ENCODE measurements at places on chromosomes 16 and 17.

DNA sequence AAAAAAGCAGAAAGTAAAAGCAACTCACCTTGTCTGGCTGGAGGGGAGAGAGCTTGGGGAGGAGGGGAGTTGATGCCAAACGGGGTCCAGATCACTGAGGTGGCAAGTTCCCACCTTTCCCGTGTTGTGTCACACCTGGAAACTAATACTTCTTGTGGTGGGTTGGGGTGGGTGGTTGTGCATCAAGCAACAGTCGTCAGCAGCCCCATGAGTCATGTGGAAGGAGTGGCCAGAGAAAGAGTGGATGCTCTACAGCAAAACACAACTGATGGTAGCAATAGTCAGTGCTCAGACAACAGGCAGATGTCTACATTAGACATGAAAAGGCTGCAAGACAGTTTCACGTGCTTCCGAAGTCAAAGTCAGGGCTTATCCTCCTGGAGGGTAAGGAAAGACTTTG lies 35.4 kb downstream of the ARSG start:
- ATAC-seq = no peak

DNA sequence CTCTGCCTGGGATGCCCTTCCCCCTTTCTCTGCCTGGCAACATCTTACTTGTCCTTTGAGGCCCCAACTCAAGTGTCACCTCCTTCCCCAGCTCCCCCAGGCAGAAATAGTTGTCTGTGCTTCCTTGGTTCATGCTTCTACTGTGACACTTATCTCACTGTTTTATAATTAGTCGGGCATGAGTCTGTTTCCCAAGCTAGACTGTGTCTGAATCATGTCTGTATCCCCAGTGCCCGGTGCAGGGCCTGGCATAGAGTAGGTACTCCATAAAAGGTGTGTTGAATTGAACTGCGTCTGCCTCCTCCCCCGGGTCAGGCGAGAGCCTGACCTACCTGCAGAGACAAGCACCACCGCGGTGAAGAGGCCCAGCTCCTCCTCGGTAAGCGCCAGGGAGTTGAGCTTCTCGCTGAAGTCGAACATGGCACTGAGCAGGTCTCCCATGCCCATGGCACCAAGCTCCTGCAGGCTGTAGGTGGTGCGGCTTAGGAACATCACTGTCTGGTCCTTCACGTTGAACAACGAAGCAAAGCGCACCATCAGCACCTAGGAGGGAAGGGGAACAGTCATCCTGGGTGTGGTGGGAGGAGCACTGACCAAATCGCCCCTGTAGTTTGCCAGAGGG lies 6.7 kb downstream of the NR1D1 start:
- ATAC-seq = no peak

GRCh38 chr16:72397876-72398275 lies 225.9 kb upstream of the PMFBP1 start:
- no peak for ATAC-seq

- peak; percentile 18 for ATAC-seq
Observed at GRCh38 chr17:45809499-45809898, 25.4 kb downstream of the CRHR1 start.

DNA sequence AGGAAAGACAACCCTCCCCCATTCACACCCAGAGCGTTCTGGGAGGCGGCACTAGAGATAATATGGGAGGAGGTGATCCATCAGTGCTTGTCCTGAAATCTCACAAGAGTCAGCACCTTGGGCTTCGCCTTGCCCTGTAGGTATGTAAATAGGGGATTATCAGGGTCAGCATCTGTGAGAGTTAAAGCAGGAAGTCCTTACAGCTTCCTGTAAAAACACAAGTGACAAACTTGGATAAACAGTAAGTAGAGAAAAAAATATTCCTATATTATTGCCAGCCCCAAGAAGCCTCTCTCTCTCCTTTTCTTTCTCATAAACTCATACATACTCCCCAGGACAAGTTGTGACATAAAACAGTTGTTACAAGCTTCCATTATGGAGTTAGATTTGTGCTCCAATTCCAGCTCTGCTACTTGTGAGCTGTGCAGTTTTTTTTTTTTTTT lies 187.7 kb downstream of the MAF start:
- ATAC-seq = no peak

DNA sequence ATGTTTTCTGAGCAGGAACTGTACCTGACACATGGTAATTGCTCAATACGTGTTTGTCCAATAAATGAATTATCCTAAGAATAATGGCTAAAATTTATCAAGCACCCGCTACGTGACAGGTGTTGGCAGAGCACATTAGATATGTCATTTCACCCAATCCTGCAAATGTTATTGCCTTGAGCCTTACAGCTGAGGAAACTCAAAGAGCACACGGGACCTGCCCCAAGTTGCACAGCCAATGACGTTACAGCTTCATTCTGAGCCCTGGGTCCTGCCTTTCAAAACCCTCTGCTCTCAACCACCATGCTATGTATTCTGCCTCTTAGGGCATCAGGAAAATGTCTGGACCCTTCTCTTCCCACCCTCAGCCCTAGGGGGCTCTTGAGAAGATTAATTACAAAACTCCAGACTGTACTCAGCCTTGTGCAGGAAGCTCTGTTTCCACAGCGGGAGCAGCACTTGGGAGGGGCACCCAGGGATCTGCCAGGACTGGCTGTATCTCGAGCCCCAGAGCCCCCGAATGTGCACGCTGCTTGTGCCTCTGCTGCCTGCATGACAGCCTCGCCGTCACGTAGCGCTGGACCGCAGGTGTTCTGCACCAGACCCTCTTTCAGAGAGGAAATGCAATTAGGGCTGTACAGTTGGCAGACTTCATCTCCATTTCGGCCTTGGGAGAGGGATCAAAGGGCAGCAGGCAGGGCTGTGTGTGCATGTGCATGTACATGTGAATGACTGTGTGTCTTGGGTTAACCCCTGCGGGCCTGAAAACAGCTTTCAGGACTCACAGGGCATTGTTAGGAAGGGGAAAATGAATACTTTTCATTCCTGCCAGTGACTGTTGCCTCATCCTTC lies 71.6 kb downstream of the GPR139 start:
- ATAC-seq = no peak

DNA sequence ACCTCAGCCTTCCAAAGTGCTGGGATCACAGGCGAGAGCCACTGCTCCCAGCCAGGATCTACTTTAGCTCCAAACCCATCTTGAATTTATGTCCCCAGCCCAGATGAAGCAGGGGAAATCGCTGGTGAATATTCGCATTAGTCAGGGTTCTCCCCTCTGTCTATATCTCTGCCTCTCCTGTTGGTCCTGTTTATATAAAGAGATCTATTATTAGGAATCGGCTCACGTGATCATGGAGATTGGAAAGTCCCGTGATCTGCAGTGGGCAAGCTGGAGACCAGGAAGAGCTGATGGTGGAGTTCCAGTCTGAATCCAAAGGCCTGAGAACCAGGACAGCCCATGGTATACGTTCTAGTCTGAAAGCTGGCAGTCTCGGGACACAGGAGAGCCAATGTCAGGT lies 382.8 kb downstream of the SEC14L1 start:
- ATAC-seq = no peak

DNA sequence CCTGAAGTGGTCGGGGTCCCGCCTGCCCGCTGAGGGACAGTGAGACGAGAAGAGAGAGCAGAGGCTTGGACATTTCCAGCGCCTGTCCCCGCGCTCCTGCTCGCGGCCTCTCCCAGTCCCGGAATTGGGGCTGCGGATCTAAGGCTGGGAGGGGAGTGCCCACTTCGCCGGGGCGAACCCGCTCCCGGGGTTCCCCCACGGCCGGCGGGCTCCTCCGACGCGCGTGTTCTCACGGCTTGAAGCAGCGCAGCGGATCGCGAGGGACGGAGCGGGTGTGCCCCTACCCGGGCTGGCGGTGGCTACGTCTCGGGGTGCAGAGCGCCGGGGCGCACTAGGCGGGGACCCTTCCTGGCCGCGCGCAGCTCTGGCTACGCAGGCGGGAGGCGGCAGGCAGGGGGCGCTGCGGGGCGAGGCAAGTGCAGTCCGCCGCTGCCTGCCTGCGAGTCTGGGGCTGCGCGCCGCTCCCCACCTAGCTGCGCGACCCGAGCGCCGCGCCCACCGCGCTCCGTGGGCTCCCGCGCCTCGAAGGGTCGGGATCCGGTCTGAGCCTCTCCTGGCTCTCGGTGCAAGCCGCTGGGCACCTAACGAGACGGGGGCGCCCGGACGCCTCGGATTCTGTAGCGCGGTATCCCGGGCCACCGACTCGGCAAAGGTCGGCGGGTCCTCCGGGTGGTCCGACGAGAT lies 1.2 kb downstream of the NGFR start:
- ATAC-seq = peak; percentile 75

- ATAC-seq = no peak
Observed at GRCh38 chr17:20096430-20096829, 87.3 kb downstream of the SPECC1 start.

GRCh38 chr17:11565591-11565990 lies 32.7 kb upstream of the DNAH9 start:
- ATAC-seq = no peak

DNA sequence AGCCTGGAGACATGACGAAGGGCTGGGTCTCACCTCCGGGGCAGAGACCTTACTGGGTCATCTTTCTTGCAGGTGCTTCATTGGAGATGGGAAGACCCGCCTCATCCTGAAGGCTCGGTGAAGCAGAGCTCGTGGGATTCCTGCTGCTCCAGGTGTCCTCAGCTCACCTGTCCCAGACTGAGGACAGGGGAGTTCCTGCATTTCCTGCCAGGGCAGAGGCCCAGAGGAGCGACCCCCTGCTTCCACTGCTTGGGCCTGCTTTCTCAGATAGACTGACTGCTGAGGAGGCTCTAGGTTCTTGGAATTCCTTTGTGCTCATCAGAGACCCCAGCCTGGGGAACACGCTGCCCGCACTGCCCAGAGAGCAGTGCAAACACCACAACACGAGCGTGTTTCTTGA lies 11.6 kb downstream of the AQP8 start:
- no peak for ATAC-seq

DNA sequence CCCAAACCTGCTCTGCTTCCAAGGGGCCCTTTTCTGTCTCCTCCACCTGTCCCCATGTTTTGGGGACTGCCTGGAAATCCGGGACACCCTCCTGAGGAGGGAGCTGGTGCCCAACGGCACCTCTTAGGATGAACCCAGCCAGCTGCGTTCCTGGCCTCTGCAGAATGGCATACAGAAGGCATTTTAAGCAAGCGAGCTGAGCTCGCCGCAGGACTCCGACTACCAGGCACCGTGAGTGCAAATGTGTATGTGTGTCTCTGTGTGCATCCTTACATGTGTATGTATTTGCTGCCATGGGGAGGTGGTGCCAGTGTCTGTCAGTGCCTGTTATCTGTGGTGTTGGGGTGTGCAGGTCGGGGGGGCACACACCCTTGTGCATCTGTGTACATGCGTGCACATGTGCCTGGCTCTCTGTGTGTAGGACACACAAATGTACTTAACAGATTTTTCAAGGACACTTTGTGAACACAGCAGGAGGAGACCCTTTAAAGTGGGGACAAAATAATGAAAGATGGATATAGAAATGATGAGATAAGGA lies 39.3 kb downstream of the ABAT start:
- no peak for ATAC-seq

DNA sequence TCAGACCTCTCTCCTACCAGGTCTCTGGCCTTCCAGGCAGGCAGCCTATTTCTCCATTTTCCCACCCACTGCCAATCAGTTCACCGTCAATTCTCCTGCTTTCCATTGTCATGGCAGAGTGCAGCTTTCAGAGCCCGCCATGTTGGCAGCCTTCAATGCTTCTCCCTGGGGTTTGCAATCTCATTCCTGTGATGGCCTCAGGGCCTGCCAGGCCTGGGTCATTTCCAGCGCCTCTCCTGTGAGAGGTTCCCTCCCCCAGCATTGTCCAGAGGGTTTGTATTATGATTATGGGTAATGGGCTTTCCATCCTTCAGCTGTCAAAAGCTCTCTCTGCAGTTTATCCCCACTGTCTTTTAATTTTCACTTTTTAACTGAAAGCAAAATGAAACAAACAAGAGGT lies 716.6 kb upstream of the CDH8 start:
- no peak for ATAC-seq

DNA sequence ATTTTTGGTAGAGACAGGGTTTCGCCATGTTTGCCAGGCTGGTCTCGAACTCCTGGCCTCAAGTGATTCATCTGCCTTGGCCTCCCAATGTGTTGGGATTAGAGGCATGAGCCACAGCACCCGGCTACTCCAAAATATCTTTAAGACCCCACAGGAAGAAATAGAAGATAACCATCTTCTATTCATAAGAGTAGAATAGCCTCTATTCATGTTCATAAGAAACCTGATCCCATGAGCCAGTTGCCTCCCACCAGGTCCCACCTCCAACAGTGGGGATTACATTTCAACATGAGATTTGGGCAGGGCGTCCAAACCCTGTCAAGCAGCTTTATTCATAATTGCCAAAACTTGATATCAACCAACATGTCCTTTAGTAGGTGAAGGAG lies 13.9 kb upstream of the TMC7 start:
- ATAC-seq = no peak

- ATAC-seq = peak; percentile 86
Observed at GRCh38 chr17:2083613-2084035, 28.7 kb downstream of the HIC1 start.

DNA sequence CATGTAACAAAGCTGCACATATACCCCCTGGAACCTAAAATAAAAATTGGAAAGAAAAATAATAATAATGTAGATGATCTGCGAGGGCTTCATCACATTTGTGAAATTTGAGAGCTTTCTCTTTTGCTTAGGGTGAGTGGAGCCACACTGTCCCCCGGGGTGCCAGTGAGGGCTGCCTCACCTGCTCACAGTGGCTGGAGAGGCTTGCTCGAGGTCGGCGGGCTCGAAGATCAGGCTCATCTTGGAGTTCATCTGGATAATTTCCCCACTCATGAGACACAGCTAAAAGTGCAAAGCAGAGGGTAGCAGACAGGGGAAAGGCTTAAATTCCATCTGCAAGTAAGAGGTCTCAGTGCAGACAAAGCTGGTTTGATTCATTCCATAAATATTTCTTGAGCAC lies 123.8 kb downstream of the DNAH3 start:
- ATAC-seq = no peak

GRCh38 chr17:16923904-16924695 lies 47.8 kb downstream of the TNFRSF13B start:
- no peak for ATAC-seq

GRCh38 chr17:2396568-2397246 lies 4.2 kb downstream of the MNT start:
- no peak for ATAC-seq

GRCh38 chr16:82955741-82956348 lies 329.1 kb downstream of the CDH13 start:
- no peak for ATAC-seq

DNA sequence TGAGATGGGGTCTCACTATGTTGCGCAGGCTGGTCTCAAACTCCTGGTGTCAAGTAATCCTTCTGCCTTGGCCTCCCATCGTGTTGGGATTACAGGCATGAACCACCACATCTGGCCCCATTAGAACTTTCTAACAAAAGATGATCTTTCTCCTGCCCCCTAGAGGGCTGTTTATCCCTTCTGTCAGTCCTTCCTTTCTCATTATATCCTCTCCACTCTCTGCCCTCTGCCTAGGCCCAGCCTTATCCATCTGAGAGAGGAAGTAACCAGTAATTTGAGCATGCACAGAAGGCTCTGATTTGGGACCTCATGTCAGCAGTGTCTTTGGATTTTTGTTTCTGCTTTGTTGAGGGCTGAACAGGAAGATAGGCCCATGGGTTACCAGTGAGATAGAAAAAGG lies 4.4 kb upstream of the DHX40 start:
- no peak for ATAC-seq

GRCh38 chr16:11744075-11744470 lies 1.4 kb upstream of the TXNDC11 start:
- ATAC-seq = no peak
